ENCODE measurements at places on chromosomes 5 and 9.
A peak's percentile ranks its signal among the peaks of the same experiment; 100 is the strongest.

GRCh38 chr9:126684345-126684744 lies 70.6 kb downstream of the LMX1B start:
- no peak for DNase-seq

GRCh38 chr5:140239939-140240700 lies 62.8 kb downstream of the PFDN1 start:
- DNase-seq: peak; percentile 5

DNA sequence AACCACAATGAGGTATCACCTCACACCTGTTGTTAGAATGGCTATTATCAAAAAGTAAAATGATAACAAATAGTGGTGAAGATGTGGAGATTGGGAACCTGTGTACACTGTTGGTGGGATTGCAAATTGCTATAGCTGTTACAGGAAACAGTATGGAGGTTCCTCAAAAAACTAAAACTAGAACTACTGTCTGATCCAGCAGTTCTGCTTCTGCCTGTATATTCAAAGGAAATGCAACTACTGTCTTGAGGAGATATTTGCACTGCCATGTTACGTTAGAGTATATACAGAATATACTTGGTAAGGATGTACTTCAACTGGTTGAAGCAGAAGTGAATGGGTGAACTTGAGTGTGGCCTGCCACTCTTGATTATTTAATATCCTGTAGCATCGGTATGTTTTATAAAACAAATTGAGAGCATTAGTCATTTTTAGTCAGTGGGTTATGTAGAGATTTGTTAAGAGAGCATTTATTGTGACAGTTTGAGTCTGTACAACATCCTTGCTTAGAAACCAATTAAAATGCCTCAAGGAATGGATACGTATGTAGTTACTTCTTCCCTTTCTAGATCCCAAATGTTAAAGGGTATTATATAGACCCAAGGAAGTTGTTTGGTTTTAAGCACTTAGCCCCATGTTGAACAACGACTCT lies 37.5 kb downstream of the ZCCHC7 start:
- DNase-seq: no peak

GRCh38 chr5:150553911-150554310 lies 46.0 kb downstream of the NDST1 start:
- DNase-seq: no peak

- DNase-seq: no peak
Measured at GRCh38 chr5:132797651-132798050, 15.5 kb upstream of the SOWAHA start.

GRCh38 chr5:143033535-143034250 lies 263.5 kb downstream of the ARHGAP26 start:
- DNase-seq: no peak

- no peak for DNase-seq
Measured at GRCh38 chr9:77271023-77271690, 93.8 kb downstream of the VPS13A start.

- no peak for DNase-seq
Measured at GRCh38 chr5:23411994-23412393, 95.4 kb upstream of the PRDM9 start.

DNA sequence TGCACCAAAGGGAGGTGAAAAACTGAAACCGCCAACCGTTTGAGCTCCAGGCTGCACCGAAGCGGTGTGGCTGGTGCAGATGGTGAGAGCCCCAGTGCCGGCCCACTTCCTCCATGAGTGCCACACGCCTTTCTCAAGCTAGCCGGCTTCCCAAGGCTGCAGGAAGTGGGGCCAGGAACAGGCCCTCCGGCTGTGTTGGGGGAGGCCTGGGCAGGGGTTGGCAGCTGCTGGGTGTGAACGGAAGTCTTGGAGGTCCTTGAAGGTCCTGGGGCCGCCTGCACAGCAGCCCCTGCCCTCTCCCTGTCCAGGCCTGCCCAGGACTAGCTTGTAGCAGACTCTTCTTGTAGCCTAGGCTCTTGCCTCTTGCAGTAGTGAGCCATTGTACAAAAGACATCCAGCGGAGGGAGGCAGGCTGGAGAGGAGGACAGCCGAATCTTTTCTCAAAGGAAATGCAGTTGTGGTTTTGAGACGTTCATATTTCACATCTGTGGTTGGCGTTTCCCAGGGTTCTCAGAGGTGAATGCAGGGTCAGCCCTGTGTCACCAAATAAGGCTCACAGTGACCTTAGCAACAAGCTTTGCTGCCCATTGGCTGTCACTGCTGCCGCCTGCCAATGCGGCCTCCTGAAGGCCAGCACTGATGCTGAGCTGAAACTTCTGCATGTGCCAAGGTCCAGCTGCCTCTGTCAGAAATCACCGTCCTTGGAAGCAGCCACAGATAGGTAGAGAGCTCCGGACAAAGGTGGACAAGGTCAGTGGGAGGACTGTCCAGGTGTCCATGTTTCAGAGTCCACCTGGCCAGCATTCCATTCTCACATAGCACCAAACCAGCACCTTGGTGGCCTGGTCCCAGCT lies 23.9 kb downstream of the IRF1 start:
- DNase-seq: no peak

DNA sequence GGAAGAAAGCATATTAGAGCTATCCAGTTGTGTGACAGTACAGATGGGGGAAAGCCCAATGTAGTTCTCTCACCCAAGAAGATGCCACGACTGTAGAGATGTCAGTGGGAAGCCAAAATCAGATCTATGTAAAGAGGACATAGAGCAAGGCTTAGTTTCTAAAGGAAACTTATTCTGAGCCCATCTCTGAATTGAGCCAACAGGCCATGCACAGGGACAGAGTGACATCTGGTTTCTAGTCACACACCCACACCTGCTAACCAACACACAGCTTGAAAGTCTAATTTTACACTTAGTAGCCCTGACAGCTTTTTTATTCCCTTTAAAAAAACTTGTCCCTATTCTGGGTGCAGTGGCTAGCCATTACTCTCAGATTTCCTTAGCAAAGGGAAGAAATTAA lies 22.3 kb downstream of the PRELID2 start:
- no peak for DNase-seq

DNA sequence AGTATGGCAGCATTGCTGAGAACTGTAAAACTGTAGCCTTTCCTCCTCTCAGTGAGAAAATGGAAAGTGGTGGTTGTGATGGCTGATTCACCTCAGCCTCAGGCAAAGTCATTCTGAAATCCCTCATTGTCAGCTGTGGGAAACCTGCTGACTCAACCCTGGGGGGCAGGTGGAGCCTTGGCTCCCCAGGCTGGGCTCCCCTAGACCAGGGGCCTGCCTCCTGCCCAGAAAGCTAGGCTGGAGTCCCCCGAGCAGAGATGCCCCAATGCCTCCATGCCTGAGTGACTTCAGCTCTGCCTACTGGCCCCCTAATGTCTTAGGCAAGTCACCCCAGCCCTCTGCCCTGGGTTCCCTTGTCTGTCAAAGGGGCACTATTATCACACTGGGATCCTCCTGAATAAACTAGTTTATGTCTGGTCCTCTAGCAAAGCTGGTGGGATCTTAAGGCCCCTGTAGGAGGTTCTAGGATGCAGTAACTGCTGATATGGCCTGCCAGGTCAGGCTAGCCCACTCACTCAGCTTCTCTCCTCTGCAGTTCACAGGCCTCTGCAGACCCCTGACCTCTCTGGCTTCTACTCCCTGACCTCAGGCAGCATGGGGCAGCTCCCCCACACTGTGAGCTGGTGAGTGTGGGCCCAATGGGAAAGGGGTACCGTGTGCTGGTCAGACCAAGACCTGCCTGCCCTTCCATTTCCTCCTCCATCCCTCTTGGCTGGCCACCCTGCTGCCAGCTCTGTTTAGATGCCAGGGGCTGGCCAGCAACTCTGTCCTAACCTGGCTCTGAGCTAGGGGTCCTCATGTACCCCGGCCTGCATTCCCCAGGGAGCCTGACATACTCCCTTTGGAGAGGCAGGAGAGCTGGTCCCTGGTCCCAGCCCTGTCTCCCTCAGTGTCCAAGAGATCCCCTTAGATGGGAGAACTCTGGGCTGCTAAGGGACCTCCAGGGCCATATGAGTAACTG lies 24.2 kb downstream of the TCF7 start:
- DNase-seq: no peak

- peak; percentile 0 for DNase-seq
Measured at GRCh38 chr9:35481347-35481975, 8.4 kb upstream of the RUSC2 start.

DNA sequence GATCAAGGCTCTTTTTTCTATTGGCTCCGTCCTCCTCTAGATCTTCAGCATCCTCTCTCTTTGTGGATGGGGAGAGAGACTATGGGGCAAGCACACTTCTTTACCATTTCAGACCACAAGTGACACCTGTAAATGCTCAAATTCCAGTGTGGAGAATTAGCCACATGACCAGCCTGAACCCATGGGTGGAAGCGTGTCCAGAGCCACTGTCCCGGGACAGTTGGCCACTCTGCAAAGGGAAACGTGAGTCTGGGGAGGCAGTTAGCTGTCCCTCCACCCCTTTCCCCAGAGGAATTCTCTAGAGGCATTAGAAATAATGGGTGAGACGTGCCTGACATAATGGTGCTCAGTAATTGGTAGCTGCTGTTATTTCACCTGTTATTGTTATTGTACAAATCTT lies 40.9 kb downstream of the AMBP start:
- DNase-seq: no peak

DNA sequence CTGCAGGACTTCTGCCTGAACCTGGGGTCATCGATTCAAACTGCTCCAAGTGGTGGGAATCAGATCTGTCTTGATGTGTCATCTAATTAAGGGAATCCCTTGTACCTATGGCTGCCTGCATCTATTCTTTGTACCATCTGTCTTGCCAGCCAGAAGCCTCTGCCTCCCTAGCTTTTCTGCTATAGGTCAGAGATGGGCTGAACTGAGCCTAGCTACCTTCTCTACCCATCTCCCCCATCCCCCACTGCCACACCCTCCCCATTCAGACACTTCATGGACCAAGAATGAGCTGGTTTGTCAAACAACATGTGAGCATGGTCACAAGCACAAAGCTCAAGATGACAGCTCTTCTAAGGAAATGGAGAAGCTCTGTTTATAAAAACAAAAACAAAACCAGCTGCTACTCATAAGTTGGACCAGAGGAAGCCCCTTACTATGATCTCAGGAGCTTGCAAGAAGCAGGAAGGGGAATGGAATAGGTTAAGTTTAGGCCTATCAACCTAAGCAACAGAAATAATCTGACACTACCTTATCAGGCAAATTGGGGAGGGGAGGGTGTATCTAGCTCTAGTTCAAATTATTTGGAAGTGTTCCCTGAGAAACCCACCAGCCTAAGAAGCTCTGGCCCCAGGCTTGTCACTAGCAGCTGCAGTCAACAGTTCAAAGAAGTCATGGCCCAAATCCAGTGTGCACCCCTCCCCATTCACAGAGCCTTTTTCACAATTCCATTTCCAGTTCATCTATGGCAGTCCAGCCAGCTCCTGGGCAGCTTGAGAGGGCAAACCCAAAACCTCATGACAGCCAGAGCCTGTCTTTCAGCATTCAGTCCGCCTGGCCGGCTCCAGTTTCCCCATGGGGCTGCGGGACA lies 29.9 kb downstream of the SKP1 start:
- DNase-seq: no peak

DNA sequence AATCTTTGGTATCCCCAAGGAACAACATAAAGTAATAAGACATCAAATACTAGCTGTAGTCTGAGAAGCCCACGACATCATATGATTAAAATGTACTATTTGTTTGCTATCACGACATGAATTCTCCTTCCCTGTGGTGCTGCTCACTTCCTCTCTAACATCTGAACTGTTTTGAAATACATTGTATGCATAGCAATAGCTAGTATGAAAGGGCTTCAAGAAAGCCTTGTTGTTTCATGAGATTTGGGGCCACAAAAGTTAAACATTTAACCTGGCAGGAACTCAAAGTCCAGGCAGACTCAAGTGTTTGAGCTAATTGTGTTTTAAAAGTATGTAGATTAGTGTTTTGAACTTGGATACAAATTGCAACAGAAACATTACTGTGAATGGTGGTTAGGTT lies 237.4 kb upstream of the PTGER4 start:
- DNase-seq: no peak

GRCh38 chr5:119458911-119459632 lies 6.8 kb downstream of the HSD17B4 start:
- no peak for DNase-seq

GRCh38 chr9:93596399-93596798 lies 20.0 kb downstream of the PHF2 start:
- DNase-seq: no peak

DNA sequence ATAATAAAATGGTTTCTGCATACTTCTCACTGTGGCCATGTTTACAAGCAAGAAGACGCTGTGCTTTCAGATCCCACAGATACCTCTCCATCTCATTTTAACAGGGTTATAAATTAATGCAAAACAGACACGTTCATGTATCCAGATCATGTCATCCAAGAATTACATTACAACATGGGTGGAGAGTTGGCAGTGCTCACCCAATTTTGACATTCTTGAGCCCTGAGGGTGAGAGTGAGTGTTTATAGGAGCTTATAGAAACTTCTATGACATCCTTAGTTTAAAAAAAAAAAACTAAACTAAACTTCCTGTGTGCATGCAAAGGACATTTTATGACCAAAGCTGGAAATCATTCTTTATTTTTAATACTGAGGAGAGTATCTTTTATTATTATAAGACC lies 9.1 kb downstream of the PRKACG start:
- no peak for DNase-seq

- no peak for DNase-seq
Measured at GRCh38 chr5:93422652-93423280, 158.3 kb downstream of the NR2F1-AS1 start.

GRCh38 chr5:146662229-146662628 lies 146.2 kb upstream of the GPR151 start:
- no peak for DNase-seq

DNA sequence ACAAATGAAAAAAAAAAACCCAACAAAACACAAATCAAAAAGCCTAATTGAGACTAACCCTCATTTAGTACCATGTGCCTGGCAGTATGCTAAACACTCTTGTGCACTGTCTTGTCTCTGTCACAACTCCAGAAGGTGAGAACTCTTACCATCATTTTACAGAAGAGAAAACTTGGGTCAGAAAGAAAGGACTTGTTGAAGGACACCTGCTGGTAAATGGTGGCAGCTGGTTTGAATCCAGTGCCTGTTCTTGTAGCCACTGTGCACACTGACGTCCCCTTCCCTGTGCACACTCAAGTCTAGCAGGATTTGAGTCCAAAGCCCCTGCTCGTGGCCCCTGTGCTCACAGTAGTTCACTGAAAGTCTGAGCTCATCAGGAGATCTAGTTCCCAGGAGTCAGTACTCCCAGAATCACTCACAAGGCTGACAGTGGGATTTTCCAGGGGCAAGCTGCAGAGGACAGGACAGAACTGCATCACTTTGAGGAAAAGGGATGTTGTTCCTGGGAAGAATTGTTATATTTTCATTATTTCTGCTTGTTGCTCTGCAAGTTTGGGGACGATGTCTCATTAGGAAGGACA lies 43.0 kb upstream of the HSD17B4 start:
- no peak for DNase-seq

- no peak for DNase-seq
Measured at GRCh38 chr9:23825700-23826099, 340 bp downstream of the ELAVL2 start.

- no peak for DNase-seq
Measured at GRCh38 chr9:89430995-89431394, 66.9 kb downstream of the SEMA4D start.

- DNase-seq: no peak
Measured at GRCh38 chr5:72760259-72760658, 56.2 kb upstream of the TNPO1 start.

Data from NCI-H510A treated with DMSO at 0.1 percent for 48 hours (cell line).